ENCODE measurements at places on chromosomes 5 and 9. TPM values are rescaled to one million over a fixed set of nuclear protein-coding genes. Genes with fewer than 3 reads are reported as not detected.
A peak's percentile ranks its signal among the peaks of the same experiment; 100 is the strongest.

INVS gene
- 16.3 TPM for total RNA-seq

GRCh38 chr9:77251050-77251449 is 73.7 kb downstream of the VPS13A start:
- DNase-seq = peak; percentile 0

DNA sequence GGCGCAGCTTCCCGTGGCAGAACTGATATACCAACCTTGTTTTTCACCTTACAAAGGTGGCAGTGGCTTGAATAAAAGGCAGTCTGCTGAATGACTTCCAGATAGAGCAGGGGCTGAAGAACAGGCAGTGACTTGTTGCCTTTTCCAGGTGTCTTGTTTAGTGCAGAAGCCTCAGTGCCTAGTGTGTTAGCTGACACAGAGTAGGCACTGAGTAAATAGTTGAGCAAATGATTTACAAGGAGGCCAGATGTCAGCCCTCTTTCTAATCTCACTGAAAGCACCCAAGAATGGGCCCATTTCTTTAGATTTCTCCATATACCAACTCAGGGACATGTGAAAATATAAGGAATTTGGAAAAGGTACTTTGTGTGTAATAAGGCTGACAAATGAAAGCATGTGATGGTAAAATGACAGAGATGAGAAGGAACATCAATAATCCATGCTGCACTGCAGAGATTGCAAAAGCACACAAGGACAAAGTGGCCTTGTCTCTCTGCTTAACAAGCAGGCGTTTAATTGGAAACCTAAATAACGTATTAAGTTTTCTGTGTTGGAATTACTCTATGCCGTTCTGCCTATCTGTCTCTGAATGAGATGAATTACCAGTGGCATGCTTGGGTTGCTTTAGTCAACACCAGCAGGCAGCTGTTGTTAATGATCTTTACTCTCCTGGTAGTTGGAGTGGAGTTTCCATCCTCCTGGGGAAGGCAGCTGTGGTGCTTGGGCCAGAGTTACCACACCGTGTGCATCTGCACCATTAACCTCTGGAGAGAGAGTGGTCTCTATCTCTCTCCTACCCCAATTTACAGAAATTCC is 360.1 kb upstream of the C9orf72 start:
- DNase-seq = peak; percentile 18

GRCh38 chr9:73059247-73059646 is 92.4 kb upstream of the ANXA1 start:
- no peak for DNase-seq

- no peak for DNase-seq
These were observed 11.1 kb downstream of the LURAP1L start for GRCh38 chr9:12785941-12786340.

Data from LHCN-M2 (cell line).